ENCODE measurements at places on chromosomes 5 and 9.

DNA sequence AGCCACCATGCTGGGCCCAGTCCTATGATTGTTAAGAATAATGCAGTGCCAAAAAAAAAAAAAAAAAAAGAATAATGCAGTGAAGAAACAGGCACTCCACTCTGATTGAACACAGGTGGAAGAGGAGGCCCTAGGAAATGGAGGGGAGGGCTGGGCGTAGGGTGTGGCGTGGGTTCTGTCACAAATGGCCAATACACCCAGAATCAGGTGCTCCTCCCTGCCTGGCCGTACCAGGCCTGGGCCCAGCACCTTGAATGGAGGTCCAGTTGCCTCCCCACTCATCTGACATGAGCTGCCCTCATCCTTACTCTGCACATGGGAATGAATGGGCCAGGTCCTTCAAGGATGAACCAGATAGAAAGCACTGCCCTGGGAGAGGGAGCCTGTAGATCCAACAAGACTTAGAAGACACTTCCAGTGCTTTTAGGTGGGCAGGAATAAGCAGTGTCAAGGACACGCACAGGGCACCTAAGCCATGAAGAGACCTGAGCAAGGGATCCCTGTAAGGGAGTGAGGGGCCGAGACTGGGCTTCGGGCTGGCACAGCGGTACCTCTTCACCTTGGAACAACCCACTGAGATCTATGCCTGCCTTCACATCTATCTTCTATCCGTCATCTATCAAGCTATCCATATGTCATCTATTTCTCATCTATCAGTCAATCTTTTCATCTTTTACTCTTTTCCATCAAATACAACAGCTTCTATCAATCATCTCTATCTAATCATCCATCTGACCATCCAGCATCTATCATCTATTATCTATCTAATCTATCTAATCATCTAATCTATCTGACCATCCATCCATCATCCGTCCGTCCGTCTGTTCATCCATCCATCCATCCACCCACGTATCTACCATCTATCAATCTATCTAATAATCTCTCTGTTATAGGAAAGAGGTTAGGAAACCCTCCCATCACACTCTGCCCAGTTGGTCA, 15.9 kb downstream of the NINJ1 start:
- DNase-seq: peak; percentile 2

- no peak for DNase-seq
Observed at GRCh38 chr5:125181955-125182354, 435.5 kb upstream of the ZNF608 start.

DNA sequence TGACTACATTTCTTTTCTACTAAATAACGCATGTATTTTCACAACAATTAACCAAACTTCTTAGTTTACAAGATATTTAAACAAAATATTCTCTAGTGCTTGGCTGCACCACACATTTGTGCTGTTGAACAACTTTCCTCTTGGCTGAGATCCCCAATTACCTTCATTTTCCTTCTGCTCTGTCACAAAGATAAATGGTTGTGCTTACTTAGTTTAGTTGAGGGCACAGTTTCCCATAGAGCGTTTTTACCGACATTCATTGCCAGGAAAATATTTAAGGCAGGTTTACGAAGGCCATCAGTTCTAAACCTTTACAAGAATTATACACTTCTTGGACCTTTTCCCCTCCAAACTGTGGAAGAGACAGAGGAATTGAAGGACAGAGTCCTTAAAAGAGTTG, 60.7 kb downstream of the PRUNE2 start:
- no peak for DNase-seq

DNA sequence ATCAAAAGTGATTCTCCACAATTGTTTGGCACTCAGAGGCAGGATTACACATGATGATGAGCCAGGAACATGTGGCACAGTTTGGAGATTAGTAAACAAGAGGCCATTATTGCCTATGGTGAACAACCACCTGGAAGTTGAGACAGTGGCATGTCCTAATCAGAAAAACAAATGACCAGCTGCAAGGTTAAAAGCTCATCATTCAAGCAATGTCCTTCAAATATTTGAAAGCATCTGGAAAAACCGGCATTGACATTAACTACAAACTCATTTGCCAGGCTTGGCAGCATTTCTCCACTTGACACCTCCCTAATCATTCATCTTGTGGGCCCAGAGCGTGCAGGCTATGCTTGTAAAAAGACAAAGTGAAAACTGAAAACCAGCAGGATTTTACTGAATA, 80.6 kb upstream of the MEGF10 start:
- peak; percentile 34 for DNase-seq

Data from muscle of leg (tissue), 16 donors.